Gastrocnemius medialis (tissue), 4 donors: ENCODE measurements at places on chromosomes 6 and 20. TPM values are rescaled to one million over a fixed set of nuclear protein-coding genes. Genes with fewer than 3 reads are reported as not detected.
A peak's percentile ranks its signal among the peaks of the same experiment; 100 is the strongest.

Gene DCDC2
- total RNA-seq, result 0.64 TPM

Gene GGTLC1
- not detected for total RNA-seq

Gene PPIL6
- 0.64 TPM for total RNA-seq

DNA sequence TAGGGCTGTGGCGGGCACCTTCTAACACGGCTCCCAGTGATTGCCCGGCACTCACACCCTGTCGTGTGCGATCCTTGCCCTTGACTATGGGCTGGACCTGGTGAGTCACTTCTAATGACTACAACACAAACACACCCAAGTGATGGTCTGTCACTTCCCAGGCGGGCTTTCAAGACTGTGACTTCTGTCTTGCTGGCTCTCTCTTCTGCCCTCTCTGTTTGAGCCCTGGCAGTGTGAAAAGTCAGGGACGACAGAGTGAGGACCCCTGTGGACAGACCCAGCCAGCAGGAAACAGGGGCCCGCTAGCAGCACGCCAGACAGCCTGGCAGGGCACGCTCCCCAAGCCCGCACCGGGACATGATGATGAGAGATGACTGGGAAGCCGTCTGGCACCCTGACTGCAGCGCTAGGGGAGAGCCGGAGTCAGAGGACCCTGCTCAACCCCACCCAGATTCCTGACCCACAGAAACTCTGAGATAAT, 43.0 kb downstream of the KIF16B start:
- DNase-seq, result no peak
- H3K4me3 ChIP-seq, result no peak overlapping the region
- H3K27me3 ChIP-seq, result no peaks in the 10 kb centered on the region
- H3K4me1 ChIP-seq, result peaks cover 14% of the 10 kb centered on the region
- no peak overlapping the region for H3K27ac ChIP-seq

DNA sequence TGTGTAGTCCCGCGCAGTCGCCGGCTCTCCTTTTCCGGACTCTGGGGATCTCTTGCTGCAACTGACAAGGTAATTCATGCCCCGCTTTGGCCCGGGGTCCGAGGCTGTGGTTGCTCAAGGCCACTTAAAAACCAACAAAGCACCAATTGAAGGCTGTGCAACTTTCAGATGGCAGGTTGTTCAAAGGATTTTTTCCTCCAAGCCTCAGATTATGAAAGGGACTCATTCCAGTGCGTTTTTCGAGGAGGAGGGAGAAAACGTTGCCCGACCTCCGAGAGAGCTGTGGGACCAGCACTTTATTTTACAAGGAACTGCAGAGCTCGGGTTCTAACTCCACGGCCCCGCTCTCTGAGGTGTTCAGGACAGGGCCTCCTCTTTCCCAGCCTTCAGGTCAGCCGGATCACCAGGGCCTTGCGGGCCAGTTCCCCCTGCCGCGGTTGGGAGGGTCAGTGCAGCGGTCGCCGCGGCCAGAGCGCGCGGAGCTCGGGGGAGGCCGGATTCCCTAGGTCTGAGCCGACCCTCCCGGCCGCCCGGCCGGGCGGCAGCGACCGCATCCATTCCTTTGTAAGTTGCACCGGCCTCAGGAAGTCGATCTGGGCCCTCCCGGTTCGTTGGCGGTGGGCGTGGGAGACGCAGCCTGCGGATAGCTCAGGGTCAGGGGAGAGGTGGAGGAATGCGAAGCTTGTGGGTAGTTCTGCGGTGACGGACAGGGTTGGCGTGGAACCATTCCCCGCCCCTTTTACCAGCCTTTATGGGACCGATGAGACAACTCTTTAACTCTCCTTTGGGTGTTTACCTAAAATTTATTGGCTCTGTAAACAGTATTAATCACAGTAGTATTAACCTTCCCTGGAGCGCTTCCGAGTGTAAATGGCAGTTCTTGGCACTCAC, 1.6 kb downstream of the UTRN start:
- H3K27me3 ChIP-seq, result no peaks in the 10 kb centered on the region
- peak overlapping the region; percentile 90 for H3K27ac ChIP-seq
- DNase-seq, result peak; percentile 18
- peaks cover 15% of the 10 kb centered on the region for H3K4me1 ChIP-seq
- H3K36me3 ChIP-seq, result no peaks in the 10 kb centered on the region

DNA sequence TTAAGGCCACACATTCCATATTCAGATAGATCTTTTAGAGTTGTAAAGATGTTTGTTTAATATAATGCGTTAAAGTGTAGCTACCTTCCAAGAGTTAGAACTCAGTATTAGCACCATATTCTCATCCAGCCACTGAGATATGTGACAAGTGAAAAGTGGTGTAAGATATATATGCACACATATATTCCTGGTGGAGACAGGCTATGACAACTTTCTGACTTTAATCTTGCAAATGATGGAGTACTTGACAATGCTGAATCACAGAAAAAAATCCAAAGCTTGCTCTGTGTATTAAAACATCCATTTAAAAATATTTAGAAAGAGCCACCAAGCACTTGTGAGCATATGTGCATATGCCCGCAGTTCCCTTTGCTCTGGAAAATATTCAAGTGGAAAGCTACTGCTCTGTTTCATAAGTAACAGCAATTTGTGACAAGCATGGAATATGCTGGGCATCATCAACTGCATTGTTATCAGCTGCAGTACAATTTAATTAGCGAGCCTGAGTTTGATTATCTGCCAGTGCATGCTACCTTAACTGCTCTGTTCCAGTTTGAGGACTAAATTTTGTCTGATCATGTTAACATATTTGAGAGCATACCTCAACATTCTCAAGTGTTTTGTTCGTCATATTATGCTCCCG, 64.8 kb downstream of the VIP start:
- no peaks in the 10 kb centered on the region for H3K36me3 ChIP-seq
- no peak for DNase-seq
- no peak overlapping the region for H3K4me3 ChIP-seq
- H3K4me1 ChIP-seq, result no peaks in the 10 kb centered on the region
- H3K27me3 ChIP-seq, result no peaks in the 10 kb centered on the region
